ENCODE measurements at places on chromosomes 2 and 18.

DNA sequence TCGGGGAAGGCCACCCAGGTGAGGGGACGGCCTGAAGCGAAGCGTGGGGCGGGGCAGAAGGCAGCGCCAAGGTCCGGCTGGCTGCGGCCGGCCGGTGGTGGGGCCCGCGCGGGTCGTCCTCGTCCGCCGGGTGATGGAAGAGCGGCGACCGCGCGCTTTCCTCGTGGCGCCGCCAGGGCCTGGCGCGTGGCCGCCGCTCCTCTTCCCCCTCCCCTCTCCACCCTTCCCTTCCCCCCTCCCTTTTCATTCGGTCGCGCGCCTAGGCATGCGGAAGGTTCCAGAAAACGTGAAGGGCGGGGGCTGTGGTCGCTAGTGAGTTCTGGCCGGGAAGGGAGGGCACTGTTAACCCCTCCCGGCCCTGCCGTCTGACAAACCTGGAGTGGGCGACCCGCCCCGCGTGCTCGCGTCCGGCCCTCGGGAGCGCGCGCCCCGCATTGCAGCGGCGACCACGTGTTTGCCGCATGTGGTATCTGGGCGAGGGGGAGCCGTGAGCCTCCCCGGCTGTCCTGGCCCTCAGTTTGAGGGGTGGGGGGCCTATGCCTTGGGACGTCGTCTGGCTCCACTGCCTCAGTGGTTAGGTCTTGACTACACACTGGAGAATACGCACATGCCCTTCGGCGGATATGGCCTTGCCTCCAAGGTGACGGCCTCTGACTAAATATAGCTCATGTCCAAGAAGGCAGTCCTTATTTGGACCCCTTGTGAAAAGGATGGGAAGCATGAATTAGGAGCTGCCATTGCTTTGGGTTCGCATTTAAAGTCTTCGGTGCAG is 579 bp downstream of the MAT2A start:
- DNase-seq = peak; percentile 78

GRCh38 chr2:169426069-169426663 is 53.1 kb upstream of the BBS5 start:
- DNase-seq = no peak

- DNase-seq = peak; percentile 24
Measured at GRCh38 chr2:240935103-240935876, 29.2 kb downstream of the CROCC2 start.

- no peak for DNase-seq
Measured at GRCh38 chr2:49224426-49225010, 70.2 kb upstream of the FSHR start.

- DNase-seq = no peak
Measured at GRCh38 chr2:85534881-85535280, 4.1 kb upstream of the MAT2A start.

DNA sequence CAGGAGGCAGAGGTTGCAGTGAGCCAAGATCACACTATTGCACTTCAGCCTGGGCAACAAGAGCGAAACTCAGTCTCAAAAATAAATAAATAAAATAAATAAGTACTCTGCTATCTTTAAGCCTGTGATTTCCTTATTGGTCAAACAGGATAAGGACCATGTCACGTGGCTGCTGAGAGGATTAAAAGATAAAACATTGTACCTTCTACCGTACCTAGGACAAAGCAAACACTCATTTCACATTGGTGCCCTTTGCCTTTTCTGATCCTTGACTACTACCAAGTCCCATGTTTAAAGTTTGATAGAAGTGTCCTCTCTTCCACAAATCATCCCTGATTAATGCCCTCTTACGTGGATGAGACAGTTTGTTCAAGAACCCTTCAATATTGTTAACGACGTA is 120.2 kb upstream of the TFCP2L1 start:
- no peak for DNase-seq
